ENCODE measurements at places on chromosomes 1 and 21.

DNA sequence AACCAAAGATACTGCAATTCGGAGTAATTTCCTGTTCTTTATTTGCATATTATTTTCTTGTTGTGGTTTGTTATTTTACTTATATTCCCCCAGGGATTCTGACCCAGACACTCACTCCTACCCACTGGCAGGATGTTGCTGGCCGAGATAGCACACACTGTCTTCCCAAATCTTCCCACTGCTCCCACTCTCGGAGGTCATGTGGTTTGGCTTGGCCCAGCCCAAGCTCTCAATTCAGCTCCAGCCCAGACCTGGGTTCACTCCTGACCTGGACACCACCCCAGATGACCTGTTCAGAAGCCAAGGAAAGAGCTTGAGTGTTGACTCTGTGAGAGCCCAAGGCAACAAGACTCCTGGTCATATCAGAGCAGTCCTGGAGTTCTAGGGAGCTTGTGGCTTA is 1.2 kb upstream of the FAM43B start:
- no peak for DNase-seq

GRCh38 chr1:43539726-43540434 is 9.2 kb downstream of the PTPRF start:
- no peak for DNase-seq

DNA sequence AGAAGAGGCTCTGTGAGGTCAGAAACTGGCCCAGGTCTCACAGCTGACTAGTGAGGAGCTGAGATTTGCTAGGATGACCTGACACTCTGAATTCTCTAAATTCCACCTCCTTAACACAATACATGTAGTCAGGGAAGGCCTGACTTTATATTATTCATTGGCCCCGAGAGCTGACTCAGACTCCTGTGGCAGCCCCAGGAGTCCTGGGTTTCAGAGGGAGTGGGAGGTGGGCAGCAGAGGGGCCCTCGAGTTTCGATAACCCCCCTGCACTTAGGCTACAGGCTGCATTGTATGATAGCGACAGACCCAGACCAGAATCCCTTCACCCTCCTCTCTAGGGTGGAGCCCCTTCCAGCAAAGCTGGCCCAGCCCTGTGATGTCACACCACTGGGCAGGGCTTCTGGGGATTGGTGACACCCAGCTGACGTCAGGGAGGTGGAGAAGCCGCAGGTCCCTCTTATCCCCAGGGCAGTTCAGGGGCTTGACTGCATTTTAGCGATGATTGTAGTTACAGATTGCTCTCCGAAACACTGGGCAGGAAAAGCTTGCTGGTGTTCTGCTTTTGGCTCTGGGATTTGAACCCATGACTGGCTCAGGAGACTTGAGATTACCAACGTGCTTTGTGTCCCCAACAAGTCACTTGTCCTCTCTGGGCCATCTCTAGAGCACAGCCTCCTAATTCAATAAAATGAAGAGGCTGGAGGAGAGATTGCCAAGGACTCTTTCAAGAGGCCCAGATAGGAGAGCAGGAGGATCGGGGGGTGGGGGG is 17.0 kb upstream of the GPR37L1 start:
- DNase-seq: peak; percentile 86

- DNase-seq: peak; percentile 37
Measured at GRCh38 chr21:33587792-33588484, 546 bp downstream of the DONSON start.

DNA sequence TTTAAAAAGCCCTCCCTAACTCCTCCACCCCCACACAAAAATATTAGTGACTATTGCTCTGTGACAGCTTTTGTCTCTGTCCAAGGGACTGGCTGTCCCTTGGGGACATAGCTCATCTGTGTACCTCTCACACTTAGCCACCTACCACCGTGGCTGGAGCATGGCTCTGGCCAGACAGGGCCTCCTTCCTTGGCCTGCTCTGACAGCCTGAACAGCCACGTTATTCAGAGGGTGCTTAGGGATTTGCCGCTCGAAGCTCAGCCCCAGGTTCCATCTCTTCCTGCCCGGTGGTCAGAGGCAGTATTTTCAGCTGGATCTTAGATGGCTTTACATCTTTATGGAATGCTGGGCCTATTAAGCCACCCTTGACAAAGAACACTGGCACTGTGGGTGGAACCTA is 6.1 kb upstream of the CELSR2 start:
- no peak for DNase-seq

- DNase-seq: no peak
Measured at GRCh38 chr1:78619803-78620579, at the start of gene IFI44L. Gene IFI44L, plus strand, starts transcription at chr1:78620448. Its CDS starts 7,468 bp downstream, at chr1:78627916.

GRCh38 chr1:10489291-10490055 is 14.7 kb downstream of the PEX14 start:
- DNase-seq: no peak

- peak; percentile 68 for DNase-seq
Measured at GRCh38 chr1:26854906-26855305, 8.0 kb upstream of the SFN start.

- no peak for DNase-seq
Measured at GRCh38 chr21:42629933-42630589, 23.4 kb upstream of the PDE9A start.

DNA sequence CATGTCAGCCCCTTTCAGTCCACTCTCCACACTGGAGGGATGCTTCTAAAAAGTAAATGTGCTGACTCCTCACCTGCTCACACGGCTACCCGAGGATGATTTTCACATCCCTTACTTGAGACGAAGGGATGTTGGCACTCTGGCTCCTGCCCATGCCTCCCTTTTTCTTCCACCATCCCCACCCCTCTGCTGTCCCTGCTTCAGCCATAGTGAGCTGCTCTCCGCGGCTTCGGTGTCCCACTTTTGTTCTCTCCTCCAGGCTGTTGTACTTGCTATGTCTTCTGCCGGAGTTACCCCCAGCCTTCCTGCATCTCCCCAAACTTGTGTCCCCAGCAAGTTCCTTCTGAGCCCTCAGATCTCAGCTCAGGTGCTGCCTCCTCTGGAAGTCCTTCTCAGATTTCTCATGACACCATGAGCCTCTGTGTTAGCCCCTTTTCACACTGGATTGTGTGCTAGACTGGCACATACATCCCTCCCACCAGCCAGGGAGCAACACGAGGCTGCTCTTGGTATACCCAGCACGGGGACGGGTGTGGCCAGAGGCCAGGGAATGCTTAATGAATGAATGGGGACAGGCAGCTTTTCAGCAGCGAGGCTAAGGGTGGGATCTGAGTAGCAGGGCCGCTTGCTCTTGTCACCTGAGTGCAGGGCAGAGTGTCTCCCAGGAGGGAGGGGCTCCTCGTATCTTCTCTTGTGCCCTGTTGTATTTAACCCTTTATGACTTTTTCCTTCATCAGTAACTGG is 1.3 kb downstream of the ACOT11 start:
- no peak for DNase-seq

- DNase-seq: no peak
Measured at GRCh38 chr1:169521226-169521625, 35.5 kb upstream of the SLC19A2 start.

- DNase-seq: no peak
Measured at GRCh38 chr1:75471252-75471651, 139.7 kb downstream of the SLC44A5 start.

DNA sequence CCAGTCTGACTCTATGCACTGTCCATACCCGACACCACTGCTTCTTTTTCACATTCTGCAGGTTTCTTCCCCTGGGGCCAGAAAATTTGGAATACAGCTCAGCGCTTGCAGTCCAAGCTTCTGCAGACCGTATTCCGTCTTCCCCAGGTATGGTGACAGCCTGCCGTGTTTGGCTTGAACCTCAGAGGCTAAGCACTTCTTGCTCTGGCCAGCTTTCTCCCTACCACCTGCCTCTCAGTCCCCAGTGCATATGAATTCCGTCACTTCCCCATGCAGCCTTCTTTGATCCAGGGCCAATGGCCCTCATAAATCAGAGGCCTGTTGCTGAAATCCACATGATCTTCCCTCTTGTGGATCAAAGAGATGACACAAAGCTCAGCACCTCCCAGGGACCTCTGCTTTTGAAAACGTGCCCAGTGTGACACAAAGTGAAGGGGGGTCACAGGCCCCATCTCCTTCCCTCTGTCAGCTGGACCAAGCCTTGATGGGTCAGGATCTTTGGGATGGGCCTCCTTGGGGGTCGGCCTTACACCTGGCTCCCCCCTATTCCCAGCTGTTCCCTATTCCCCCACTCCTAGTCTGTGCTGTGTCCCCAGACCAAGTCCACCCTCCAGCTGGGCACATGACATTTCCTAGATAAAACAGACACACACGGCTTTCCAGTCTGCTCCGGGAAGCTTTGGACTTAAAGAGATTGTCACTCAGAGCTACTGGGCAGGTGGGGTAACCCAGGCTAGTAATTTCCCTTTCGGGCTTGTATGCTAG is 66.6 kb downstream of the HMGB4 start:
- DNase-seq: no peak

- DNase-seq: no peak
Measured at GRCh38 chr1:116345843-116346242, 27.2 kb upstream of the ATP1A1 start.

- DNase-seq: peak; percentile 71
Measured at GRCh38 chr1:100265562-100265930, 470 bp upstream of the RTCA start.

DNA sequence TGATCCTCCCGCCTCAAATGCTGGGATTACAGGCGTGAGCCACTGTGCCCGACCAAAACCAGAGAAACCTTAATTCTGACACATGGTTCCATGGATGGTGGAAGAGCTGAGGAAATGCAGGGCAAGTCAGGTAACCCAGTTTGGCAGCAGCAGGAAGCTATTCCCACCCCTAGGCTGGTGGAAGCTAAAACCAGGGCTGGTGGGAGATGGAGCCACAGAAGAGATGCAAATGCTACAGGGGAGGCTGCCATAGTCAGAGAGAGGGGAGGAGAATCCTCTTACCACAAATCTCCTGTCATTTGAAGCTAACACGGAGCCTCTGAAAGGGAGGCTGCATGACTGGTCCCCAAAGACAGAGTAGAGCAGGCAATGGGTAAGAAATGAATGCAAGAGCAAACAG is 4.1 kb upstream of the CDC42BPA start:
- no peak for DNase-seq

GRCh38 chr1:203463469-203464062 is 12.0 kb upstream of the PRELP start:
- no peak for DNase-seq

GRCh38 chr1:200873671-200874397 is 1.1 kb downstream of the GPR25 start:
- DNase-seq: no peak

GRCh38 chr1:200660719-200661118 is 9.0 kb downstream of the DDX59 start:
- no peak for DNase-seq

DNA sequence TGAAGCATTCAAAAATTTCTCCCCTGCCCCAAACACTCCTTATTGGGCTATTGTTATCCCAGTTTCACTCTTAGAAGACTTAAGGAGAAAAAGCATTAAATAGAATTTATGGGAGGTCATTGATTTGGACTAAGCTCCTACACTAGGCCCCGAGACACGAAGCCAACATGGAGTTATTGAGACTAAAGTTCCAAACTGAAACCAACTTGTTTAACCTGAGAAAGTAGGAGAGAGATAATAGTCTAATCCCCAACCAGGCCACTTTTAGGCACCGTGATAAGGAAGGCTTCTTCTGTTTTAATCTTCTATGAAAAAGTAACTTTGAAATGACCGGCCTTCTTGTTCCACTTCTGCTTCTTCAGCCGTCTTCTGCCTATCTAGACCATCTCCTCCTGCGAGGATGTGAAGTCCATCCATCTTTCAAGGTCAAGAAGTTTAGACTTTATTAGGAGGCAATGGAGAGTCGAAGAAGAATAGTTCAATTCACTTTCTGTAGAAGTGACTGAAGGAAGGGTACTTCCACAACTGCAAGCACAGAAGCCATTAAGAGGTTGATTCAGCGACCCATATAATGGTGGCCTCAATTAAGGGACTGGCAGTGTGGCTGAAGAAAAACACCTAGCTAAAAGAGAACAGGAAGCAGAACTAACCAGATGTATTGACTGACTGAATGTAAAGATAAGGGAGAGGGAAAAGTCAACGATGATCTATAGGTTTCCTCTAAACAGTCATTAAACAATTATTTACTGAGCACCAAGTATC is 428.8 kb downstream of the SMYD3 start:
- DNase-seq: no peak

DNA sequence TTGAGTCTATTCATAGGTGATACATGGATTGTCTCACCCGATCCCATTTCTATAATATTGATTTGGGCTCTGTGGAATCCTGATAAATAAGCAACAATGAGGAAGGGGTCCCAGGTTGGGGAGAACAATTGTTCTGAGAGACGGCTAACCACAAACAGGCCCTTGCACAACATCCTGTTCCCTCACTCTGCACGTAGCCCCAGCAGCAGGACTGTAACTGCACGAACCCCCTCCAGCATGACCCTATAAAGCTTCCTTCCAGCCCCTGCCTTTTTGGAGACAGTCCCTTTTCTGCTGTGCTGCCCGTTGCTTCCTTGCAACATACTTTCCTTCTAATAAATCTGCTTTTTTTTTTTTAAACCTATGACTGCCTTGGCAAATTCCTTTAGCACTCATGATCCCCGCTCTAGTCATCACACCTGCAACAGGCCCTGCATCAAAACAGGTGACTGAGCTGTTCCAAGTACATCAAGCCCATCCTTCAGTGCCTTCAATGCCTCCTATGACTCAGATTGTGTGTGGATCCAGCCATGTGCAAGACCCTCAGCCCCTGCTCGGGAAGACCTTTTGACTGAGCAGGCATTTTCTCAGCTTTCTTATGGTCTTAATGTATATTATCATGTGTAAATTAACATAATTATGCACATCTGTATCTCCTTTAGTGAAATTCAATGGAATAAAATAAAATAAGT is 63.7 kb upstream of the B3GALNT2 start:
- no peak for DNase-seq

DNA sequence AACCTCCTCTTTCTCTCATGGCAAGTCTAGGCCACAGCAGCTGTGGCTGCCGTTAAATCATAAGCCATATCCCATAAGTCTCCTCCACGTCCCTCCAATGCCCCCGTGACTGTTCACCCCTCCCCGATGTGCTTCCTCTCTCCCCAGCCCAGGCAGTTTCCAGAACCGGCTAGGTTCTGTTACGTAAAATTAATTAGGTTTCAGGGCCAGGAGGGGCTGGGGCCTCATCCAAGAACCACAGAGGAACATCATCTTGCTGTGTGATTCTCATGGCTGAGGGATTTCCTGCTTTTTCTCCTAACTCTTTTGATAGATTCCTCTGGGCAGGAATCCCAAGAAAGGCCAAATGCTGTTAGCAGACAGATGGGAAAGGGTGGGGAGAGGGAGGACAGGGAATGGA is 141.8 kb upstream of the AJAP1 start:
- no peak for DNase-seq

- no peak for DNase-seq
Measured at GRCh38 chr1:171206204-171206977, 21.3 kb downstream of the FMO2 start.

GRCh38 chr1:154404511-154404931 is 622 bp upstream of the IL6R start:
- no peak for DNase-seq

DNA sequence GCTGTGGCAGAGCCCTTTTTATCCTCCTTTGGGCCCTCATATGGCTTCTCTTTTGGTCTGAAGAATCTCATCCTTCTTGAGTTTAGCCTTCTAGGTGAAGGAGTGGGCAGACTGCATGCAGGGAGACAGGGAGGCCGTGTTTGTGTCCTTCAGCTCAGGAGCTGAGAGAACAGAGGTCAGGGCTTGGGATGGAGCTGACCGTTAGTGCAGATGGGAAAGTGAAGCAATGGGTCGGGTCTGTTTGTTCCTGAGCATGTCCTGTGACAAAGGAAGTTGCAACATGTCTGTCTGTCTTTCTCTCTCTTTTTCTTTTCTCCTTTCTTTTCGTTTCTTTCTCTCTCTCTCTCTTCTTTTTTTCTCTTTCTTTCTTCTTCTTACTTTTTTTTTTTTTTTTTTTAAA is 14.9 kb downstream of the MAPKAPK2 start:
- no peak for DNase-seq

GRCh38 chr1:101235696-101236515 is 913 bp upstream of the S1PR1 start:
- DNase-seq: no peak

Data from hematopoietic multipotent progenitor cell treated with erythropoietin and hydrocortisone succinate and interleukin-3 and kit ligand, for 15 days (in vitro differentiated cells).